Eye (tissue), 1 donor: ENCODE measurements at places on chromosomes 7 and 10.

DNA sequence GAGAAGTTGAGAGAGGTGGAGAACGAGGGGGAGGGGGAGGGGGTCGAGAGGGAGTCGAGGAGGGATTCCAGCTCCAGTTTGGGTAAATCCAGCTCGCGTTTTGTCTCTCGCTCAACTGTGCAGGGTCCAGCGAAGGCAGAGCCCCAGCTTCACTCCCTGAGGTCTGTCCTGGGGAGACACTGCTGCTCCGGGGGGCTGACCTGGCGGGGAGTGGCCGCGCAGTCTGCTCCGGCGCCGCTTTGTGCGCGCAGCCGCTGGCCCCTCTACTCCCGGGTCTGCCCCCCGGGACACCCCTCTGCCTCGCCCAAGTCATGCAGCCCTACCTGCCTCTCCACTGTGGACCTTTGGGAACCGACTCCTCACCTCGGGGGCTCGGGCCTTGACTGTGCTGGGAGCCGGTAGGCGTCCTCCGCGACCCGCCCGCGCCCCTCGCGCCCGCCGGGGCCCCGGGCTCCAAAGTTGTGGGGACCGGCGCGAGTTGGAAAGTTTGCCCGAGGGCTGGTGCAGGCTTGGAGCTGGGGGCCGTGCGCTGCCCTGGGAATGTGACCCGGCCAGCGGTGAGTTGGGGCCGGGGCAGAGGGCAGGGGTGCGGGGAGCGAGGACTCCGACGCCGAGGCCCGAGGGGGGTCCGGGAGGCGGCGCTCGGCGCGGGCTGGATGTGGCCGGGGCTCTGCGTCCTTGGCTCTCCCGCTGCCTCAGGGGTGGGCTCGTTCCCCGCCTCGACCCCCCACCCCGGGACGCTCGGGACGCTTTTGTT is at the start of gene TET1:
TSS of gene TET1 (plus strand) at position 152 of the 757 bp plus-strand sequence. CDS start 12,002 bp downstream, outside the sequence.
- DNase-seq, result peak; percentile 95

- no peak for DNase-seq
Measured at GRCh38 chr10:94308866-94309265, 53.9 kb downstream of the NOC3L start.

DNA sequence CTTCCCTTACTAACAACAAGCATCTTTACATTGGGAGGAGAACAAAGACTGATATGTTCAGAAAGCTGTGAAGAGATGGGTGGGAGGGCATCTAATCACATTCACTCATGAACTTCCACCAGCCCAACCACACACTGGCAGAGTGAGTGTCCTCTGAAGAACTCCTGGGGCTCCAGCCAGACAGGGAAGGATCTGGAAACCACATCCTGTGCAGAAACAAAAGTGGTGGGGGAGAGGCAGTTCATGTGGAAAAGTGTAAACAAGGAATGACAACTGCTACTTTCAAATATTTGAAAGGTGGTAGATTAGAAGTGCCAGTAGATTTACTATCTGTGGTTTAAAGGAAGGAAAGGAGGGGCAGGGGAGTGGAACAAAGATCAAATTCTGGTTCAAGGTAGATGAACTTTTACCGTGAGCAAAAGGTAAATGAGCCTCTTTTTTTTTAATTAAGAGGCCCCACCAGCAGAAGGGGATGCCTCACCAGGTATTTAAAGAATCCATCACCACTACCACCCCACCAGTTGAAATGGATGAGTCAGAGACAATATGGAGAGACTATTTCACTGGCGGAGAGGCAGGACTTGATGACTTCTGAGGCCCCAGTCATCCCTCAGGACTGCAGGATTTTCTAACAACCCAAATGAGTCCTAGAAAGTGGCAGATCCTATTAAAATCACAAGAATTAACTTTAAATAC is 34.5 kb downstream of the GOT1 start:
- DNase-seq, result no peak

- peak; percentile 80 for DNase-seq
Measured at GRCh38 chr10:16965740-16966447, 148.7 kb upstream of the RSU1 start.

DNA sequence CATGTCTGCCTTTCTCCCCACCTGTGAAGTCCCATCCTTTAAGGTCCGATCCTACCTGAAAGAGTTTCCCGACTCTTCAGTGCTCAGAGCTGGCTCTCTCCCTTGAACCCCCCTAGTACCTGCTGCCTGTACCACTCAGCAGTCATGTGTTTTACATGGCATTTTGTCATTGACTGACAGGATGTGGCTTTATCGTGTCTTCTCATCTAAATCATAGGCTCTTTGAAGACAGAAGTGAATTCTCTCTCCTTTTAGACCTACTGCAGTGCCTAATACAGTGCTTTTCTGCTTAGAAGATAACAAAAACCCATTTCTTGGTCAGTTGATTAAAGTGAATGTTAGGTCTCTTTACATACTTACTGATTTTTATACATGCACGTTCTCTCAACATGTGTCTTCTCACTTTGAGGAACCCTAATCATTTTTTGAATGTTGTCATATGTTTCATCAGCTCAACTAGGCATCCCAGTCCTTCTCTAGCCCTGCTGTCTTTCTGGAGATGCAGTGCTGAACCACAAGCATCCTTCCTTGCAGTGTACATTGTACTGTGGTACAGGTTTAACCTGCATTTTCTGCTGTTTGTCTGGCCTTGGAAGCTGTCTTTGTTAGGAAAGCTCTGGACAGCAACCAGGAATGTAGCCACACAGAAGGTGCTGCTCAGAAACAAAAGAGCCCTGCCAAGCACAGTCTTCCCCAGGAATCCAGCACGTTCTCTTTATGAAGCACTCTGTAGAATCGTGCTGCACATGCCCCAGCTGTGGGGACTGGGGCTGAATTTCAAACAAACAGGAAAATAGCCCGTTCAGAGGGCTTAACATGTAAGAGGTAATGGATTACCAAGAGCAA is 28.1 kb upstream of the LRRC4 start:
- no peak for DNase-seq

DNA sequence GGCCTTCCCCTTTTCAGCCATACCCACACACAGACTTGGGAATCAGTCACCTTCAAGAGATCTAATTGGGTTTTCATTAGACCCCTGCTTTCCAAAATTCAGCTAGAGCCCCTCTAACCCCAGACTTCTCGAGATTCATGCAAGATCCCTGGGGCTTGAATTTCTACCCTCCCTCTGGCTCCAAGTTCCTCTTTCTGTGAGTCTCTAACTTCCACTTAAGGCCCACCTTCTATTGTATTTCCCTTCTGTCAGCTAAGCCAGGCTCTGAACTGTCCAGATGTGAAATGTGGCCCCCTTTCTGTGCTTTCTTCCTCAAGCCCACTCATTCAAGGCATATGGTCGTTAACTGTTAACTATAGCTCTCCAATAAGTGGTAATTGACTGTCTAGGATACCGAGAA is 132.2 kb downstream of the ZNF365 start:
- DNase-seq, result no peak

- DNase-seq, result no peak
Measured at GRCh38 chr10:94496646-94497045, 48.9 kb upstream of the HELLS start.

DNA sequence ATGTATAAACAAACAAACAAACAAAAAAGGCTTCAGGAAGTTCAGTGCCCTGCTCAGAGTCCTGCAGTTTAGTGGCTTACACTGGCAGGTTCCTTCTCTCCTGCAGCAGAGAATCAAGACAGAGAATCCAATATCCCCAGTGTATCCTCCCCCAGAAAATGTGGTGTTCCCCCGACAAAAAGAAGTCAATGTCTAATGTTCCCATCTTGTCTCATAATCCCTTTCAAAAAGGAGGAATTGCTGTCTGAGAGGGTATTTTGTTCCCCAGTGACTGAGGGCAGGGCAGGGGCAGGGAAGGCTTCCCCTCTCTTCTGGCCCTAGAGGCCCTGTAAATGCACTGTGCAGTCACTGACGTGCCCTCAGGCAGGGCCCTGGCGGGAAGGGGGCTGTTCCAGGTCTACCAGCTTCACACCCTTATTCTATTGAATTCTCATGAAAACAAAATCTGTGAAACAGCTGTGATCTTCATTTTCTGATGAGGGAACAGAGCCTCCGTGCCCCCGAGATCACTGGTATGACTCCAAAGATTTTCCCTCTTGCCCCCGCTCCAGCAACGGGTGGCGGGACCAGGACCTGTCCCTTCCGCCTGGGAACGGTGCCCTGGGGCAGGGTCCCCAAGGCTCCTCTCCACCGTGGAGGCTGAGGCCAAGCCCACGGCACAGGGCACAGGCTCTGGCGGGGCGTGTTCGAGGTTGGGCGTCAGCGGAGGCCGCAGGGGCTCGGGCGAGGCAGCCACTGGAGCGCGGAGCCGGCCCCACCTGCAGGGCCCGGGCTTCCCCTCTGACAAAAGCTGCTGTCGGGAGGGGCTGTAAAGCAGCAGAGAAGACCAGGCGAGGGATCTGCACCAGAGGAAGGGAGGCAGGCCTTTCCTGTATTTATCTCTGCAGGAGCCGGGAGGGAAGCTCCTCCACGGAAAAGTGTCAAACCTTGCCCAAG is 13.4 kb upstream of the WDFY4 start:
- peak; percentile 48 for DNase-seq

DNA sequence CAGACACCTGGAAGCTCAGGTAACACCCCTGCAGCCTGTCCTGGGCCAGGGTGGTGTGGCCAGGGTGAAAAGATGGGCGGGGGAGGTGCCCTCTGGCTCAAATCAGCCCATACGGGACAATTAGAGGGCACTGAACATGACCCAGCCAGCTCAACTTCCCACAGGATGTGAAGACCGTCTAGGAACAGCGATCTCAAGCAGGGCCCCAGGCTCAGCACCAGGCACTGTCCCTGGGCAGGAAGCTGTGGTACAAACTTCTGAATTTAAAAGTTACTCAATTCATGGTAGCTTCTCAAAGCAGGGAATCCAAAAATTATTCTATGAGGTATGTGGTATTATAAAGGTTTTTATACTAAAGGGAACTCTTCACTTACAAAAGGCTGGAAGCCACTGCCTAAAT is 5.1 kb upstream of the GRB10 start:
- DNase-seq, result no peak

DNA sequence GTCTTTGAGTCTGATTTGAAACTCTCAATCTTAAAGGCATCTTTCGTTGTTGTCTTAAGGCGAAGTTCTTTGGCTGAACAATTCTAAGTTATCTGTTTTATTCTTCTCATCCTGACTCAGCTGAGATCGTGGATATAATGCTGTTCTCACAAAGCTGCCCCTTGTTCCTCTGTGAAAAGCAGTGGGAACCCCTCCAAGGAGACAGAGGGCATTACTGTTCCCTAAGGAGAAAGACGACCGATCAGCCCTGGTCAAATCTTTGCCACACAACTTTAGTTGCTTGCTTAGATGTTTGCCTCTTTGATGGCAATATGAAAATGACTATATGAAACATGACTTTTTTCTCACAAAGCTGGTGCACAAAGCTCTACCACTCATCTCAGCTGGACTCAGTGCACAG is 1016.7 kb downstream of the REEP3 start:
- no peak for DNase-seq

DNA sequence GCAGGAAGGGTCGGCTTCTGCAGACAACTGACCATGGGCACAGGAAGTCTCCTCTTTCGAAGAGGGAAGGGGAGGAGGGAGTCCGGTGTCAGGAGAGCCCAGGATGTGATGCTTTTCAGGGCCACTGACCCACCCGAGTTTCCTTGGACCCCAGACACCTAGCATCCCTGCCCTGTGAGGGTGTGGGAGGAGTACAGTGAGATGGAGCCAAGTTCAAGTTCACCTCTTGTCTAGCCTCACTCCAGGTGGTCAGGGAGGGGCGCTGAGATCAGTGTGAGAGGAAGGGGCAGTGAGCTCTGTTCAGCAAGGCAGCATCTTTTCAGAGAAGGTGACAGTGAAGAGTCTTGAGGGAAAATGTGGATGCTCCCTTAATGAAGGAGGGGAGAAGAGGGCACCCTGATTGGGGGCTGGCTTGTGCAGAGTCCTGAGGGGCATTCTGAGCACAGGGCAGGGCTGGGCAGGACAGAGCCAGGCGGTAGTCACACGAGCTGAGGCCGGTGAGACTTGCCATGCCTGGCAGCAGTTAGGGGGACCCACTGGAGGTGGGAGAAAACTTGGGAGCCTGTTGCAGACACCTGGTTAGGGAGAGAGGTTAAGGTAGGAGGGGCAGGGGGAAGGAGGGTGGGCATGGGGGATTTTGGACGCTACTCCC is 49.7 kb downstream of the ADCY1 start:
- no peak for DNase-seq

DNA sequence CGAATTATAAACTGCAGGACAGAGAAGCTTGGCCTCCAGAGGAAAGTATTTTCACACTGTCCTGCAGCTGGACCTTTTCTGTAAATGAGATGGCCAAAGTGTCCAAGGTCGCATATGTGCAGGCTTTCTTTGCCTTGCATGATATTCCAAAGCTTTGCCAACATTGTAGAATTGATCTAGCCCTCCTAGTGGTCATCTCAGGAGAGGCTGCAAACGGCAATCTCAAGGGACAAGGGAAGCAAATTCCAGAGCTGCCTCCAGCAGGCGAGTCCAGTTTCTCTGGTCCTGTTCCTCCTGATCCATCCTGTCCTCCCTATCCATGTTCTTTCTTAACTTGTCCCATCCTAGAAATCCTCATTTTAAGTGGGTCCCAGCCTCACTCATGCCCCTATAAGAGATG is 373.4 kb upstream of the PCDH15 start:
- no peak for DNase-seq

DNA sequence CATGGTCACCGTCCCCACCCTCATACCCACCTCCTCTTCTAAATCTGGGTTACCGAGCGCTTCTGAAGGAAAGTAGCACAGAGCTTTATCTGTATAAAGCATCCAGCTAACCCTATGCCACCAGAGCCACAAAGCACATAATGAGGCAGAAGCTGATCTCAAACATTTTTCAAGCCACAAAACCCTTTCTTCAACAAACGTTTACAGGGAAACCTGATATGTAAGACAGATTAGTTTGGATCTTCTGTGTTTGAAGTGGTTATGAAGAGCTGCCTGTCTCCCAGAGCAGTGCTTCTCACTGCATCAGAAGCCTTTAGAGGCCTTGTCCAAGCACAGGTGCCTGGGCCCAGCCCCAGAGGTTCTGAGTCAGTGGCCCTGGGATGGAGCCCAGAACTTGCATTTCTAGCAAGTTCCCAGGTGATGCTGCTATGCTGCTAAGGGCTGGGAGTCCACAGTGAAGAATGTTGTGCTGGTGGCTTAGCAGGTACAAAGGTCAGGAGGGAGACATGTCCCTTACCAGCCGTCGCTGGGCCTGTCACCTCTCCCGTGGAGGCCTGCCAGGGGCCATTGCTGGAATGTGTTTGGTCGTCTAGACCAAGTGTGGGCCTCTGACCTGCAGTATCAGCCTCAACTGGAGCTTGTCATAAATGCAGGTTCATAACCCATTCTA is 90.4 kb downstream of the TAF3 start:
- no peak for DNase-seq

GRCh38 chr7:101932083-101932482 is 114.7 kb downstream of the CUX1 start:
- DNase-seq, result peak; percentile 41

DNA sequence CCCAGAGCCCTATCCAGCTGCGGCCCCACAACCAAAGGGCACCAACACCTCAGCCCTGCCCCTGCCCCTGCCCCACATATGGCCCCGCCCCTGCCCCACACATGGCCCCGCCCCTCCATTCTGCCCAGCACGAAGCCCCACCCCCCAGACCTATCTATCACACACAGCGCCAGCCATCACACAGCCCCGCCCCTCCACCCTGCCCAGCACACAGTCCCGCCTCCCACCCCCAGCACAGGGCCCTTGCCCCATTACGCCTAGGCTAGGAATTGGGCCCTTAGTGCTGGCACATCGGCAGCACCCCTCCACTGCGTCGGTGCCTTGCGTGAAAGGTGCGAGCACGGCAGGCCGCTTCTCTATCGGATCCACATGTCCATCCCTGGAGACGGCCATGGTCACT is 126.8 kb downstream of the MAD1L1 start:
- DNase-seq, result no peak

- DNase-seq, result no peak
Measured at GRCh38 chr10:49404321-49404878, 8.5 kb upstream of the DRGX start.
